ENCODE measurements at places on chromosomes 7 and 10.
A peak's percentile ranks its signal among the peaks of the same experiment; 100 is the strongest.

- H3K4me3 ChIP-seq, result no peak overlapping the region
- H3K4me1 ChIP-seq, result peaks cover 65% of the 10 kb centered on the region
- no peak for DNase-seq
- no peaks in the 10 kb centered on the region for H3K27me3 ChIP-seq
- H3K27ac ChIP-seq, result peak overlapping the region; percentile 94
Observed at GRCh38 chr7:4742852-4743251, 32.6 kb upstream of the AP5Z1 start.

GRCh38 chr7:30154111-30154587, 19.4 kb downstream of the MTURN start:
- no peak for DNase-seq
- no peaks in the 10 kb centered on the region for H3K27me3 ChIP-seq
- no peak overlapping the region for H3K27ac ChIP-seq

DNA sequence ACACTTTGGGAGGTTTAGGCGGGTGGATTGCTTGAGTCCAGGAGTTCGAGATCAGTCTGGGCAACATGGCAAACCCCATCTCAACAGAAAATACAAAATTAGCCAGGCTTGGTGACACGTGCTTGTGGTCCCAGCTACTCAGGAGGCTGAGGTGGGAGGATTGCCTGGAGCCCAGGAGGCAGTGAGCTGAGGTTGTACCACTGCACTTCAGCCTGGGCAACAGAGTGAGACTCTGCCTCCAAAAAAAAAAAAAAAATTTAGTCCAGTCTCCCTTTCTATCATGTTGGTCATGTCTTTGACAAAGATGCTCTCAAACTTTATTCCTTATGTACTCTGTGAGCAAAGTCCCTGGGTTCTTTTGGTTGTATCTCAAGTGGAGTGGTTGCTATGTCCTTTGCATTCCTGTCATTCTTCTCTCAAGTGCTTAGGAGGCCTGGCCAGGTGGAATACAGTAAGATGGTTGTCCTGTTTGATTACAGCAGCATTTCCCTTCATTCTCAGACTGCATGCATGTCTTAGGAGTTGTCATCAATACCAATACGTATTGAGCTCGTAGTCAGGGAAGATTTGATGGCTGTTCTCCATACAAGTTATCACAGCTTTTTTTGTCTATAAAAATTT, 85.7 kb downstream of the MMRN2 start:
- H3K4me3 ChIP-seq, result no peak overlapping the region
- DNase-seq, result no peak
- no peak overlapping the region for H3K27ac ChIP-seq
- no peaks in the 10 kb centered on the region for H3K4me1 ChIP-seq

GRCh38 chr7:41316410-41316809, 386.5 kb downstream of the INHBA start:
- no peak for DNase-seq
- no peaks in the 10 kb centered on the region for H3K27me3 ChIP-seq
- no peak overlapping the region for H3K4me3 ChIP-seq

- H3K27me3 ChIP-seq, result no peaks in the 10 kb centered on the region
- H3K36me3 ChIP-seq, result peaks cover 8% of the 10 kb centered on the region
- DNase-seq, result no peak
- H3K27ac ChIP-seq, result peak overlapping the region; percentile 7
Observed at GRCh38 chr7:140722254-140722653, 25.7 kb downstream of the NDUFB2 start.

Data from CD4-positive, alpha-beta T cell (primary cell).